GM13977 (cell line): ENCODE measurements at places on chromosomes 5 and 9.

- DNase-seq, result no peak
Measured at GRCh38 chr9:131416509-131416908, 22.6 kb downstream of the PRRC2B start.

DNA sequence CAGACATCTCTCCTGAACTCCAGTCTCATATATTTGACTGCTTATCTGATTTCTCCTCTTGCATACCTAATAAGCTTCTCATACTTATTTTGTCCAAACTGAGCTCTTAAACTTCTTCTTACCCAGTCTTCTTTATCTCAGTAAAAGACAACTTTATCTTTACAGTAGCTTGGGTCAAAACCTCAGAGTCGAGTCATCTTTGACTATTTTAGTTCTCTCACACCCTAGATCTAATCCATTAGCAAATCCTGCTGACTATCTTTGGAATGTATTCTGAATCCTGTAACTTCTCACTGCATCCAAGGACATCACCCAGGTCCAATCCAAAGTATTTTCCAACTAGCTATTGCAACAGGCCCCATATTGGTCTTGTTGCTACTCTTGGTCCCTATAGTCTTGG is 11.8 kb upstream of the JAK2 start:
- DNase-seq, result no peak

- DNase-seq, result peak; percentile 39
Measured at GRCh38 chr9:1580215-1580614, 434.9 kb upstream of the SMARCA2 start.

GRCh38 chr5:7754997-7755596 is 95.8 kb downstream of the CFAP90 start:
- DNase-seq, result peak; percentile 64

- no peak for DNase-seq
Measured at GRCh38 chr5:5716665-5717064, 294.2 kb downstream of the ICE1 start.

DNA sequence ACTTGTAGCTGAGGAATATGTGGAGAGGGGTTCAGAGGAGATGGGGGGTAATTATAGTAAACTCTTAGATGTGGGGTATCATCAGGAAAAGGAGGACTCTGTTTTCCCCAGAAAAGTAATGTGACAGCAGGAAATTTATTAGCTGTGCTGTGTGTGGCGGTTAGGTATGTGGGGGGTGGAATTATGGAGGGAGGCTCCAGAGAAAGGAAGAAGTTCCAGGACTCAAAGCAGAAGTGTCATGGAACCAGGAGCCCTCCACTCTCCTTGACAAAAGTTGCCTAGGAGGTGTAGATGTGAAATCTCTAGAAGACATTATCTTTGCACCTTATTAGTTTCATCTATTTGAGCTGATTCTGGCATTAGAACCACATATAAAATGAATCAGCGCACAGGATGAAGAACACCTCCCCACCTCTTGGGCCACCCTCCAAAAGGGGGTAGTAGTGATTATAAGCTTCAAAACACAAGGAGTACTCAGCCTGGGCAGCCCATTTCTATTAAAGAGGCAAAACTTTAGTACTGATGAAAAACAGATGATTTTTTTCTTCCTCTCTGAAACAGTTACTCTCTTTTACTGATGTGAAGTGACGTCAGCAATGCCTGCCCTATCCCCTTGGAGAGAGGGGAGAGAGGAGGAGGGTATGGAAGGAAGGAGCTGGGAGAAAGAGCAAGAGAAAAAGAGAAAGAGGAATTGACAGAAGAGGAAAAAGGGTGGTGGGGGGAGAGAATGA is 18.2 kb downstream of the NR2F1 start:
- no peak for DNase-seq

DNA sequence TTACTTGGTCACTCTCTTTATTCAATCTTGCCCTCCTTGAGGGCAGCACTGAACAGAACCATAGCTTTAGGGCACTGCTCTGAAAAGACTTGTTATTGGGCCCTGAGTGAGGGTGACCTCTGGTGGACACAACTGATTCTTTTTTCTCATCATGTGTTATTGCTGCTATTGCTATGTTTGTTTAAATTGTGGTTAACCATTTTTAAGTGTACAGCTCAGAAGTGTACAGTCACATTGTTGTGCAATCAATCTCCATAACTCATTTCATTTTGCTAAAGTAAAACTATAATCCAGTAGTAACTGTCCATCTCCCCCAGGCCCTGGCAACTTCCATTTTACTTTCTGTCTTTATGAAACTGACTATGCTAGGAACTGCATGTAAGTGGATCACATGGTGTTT is 351.1 kb upstream of the RIOK2 start:
- DNase-seq, result peak; percentile 59
